ENCODE measurements at places on chromosomes 12 and 14. TPM values are rescaled to one million over a fixed set of nuclear protein-coding genes. Genes with fewer than 3 reads are reported as not detected.

Gene CAPZA3
- total RNA-seq = not detected

Gene INSM2
- 0.27 TPM for total RNA-seq

Gene DEPDC4
- 2.5 TPM for total RNA-seq

Gene GPR84
- total RNA-seq = not detected

- DNase-seq = no peak
Observed at GRCh38 chr12:131445184-131445774, 265.6 kb upstream of the SFSWAP start.

- DNase-seq = no peak
Observed at GRCh38 chr12:123807670-123808069, 45.6 kb downstream of the DNAH10 start.

GRCh38 chr12:9782547-9783382, 22.1 kb upstream of the CD69 start:
- DNase-seq = no peak

DNA sequence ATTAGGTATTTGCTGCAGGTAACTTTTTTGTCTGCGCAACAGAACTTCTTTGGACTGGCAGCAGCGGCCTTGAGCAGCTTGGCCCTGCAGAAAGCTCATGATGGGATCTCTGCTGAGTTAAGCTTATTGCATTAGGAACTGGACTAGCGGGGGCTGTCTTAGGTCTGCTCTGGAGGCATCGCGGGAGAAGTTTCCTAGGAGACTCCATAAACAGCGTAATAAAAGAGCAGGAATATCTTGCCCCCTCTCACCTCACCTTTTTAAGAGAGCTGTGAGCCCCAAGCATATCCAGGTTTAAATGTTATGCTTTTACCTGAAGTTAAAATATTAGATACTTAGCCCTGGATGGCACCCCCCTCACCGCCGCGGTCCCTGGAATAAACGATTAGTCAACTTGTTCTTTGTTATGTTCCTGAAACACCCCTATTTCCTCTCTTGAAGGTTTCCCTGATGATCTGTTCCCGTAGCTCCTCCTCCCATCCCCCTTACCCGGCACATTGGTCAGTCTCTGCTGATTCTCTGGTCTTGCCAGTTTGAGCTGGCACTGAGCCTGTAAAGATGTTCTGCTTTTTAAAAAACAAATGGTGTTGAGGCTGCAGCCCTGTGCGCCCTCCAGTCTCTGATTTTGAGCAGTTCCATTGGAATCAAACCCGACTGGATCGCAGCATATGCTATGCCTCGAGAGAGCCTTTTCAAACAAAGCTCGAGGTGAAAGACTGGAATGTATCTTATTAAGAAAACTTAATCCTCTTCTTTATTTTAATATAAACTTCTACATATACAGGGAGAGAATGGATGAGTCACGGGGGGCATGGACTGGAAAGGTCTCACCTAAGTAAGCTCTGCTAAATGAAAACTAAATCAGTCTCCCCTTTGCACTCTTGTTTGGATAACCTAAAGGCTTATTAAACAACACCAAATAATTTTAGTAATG, 1.9 kb downstream of the MLXIP start:
- DNase-seq = peak; percentile 51

DNA sequence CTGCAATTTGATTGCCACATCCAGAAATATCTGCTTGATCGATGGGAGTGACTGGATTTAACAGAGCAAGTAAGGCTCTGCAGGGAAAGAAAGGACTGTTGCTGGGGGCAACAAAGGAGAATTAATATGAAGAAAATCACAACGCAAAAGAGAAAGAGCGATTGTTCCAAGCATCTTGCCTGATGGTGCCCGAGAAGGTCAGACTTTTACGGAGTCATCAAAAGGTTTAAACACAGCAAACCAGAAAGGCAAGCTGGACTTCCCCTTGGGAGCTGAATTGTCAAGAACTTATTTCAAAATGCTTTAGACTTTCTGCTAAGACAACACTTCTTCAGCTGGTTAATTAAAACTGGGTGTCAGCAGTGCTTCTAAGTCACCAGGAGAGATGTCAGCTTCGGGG, 791.5 kb downstream of the MED13L start:
- no peak for DNase-seq

- no peak for DNase-seq
Observed at GRCh38 chr12:96049101-96049500, 13.7 kb upstream of the LTA4H start.

DNA sequence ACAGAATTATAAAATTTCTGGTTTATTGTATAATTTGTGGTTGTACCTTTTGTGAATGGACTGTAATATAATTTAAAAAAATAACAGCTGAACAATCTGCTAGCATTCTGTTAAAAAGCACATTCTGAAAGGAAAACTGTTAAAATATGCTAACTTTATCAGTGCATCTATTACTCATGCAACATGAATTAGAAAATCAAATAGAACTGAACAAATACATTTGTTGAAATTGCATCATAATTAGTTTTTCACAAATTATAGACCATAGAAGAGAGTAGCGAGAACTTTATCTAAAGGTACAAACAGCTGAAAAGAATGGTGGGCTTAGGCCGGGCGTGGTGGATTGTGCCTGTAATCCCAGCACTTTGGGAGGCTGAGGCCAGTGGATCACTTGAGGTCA, 33.0 kb downstream of the PTPN21 start:
- no peak for DNase-seq

DNA sequence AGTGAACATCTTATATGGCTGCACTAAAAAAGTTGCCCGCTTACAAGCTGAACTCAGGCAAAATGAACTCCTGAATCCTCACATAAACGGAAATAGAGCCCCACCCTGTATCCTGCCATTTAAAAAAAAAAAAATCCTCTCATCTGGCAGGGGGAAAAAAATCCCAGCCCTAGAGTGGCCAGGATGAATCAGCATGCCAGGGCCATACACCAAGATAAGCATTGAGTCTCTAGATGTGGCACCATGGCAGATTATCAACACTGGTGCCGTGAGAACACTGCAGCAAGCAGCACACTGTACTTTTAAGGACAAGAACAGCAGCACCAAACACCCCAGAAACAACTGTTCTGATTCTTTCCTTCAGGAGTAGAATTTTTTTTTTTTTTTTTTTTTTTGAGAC, 65.5 kb downstream of the RASSF3 start:
- peak; percentile 41 for DNase-seq

DNA sequence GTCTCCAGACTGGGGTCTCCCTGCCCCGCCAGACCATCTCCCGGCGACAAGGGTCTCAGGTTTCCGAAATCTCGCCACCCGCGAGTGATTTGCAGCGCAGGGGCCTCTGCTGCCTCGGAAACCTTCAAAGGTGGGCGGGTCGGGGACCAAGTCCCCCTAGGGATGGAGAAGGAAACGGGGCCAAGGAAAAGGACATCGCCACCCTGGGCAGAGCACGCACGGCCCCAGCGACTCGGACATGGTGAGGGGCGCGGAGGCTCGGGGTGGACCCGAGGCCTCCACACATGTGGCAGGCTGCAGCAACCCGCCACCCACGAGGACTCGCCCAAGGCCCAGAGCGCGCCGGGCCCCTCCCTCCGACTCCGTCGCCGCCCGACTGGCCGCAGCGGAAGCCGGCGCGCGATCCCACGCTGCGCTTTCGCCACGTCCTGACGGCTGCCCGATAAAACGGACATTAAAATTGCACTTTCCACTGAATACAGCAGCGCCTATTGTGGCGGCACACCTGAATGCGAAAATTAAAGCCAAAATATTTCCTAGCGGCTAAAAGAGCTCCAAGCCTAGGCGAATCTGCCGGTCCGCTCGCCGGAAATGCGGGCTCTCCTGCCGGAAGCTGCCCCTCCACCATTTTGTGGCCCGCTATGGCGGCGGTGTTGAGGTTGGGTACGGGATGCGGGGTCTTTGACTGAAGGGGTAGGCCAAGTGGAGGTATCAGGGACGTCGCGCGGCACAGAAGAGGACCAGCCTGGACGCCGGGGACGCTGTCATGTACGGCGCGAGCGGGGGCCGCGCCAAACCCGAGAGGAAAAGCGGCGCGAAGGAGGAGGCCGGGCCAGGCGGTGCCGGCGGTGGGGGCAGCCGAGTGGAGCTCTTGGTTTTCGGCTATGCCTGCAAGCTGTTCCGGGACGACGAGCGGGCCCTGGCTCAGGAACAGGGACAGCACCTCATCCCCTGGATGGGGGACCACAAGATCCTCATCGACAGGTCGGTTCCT, at the start of gene SFSWAP:
TSS of gene SFSWAP (plus strand) at position 627 of the 994 bp plus-strand sequence. CDS start at position 767, 140 bp downstream.
- DNase-seq = peak; percentile 72

- DNase-seq = no peak
Observed at GRCh38 chr12:66800046-66800445, 121.2 kb upstream of the GRIP1 start.

DNA sequence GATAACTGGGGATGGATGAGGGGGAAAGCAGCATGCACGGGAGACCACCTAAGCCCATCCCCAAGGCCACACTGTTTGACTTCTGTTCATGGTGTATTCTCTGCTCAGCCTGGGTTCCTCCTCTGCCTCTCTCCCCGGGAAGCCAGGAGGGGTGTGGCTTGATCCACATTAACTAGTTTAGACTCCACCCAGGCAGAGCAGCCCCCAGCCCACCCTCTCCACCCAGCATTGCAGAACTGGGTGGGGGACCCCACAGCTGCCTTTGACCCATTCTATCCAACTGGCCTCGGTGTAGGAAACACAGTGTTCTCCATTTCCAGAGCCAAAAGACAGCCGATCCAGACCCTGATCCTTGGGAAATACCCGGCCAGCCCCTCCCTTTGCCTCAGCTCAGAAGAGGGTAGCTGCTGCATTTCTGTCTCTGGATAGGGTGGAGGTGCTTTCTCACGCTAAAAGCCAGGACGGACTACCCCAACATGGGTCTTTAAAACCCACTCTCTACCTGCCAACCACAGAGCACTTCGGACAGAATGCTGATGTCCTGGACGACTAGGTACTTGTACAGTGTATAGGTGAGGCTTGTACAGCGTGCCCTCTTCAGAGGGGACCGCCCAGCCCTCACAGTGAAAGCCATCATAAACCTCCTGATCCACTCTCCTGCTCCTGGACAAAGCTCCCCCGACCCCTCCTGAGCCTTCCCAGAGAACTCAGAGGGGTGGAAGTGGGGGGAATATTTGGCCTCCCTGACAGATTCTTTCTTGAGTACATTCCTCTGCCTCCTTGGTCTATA, 9.4 kb downstream of the SPRYD3 start:
- DNase-seq = no peak
